ENCODE measurements at places on chromosomes 4 and X.

GRCh38 chr4:37157476-37158167, 86.9 kb upstream of the NWD2 start:
- ATAC-seq = peak; percentile 78

DNA sequence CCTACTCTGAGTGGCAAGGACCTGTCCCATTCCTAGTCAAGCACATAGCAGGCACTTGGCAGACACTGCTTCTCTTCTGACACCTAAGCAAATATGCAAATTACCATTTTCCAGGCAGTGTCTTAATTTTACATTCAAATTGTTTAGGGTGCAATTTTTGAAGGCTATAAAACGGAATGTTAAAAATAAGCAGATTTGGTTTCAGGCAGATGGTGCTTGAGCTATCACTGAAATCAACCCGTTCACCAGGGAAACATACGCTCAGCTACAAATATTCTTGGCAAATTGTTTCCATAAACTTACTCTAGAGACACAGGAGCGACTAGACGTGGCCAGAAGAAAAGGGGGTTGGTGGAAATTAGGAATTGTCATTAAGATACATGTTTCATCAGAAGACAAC, 45.7 kb downstream of the BEND2 start:
- no peak for ATAC-seq

DNA sequence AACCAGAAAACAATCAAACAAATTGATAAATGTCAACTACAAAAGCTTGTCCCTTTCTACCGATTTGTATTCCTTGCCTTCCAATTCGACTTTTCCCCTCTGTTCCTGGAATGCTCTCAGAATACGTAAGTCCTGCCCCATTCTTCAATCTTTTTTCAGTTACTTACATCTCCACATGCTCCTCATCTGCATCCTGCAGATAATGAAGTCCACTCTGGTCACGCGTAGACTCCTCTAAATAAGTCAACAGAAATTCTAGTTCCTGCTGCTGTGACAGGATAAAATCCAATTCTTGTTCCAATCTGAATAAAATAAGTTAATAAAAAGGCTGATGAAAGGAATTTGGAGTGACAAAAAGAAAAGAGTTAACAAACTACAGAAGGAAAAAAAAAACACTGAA, 34.4 kb upstream of the RBM41 start:
- ATAC-seq = no peak

DNA sequence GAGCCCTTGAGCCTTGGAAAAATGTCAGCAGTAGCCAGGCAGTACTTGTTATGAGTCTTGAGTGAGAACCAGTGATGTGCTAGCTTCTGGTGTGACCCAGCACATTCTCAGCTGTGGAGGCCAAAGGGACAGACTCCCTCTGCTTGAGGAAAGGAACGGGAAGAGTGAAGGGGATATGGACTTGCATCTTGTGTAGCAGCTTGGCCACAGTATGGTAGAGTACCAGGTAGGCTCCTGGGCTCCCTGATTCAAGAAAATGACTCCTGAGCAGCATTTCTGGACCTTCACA, 1601.9 kb upstream of the ADGRL3 start:
- no peak for ATAC-seq

GRCh38 chr4:4599481-4600275, 57.8 kb upstream of the STX18 start:
- ATAC-seq = no peak

DNA sequence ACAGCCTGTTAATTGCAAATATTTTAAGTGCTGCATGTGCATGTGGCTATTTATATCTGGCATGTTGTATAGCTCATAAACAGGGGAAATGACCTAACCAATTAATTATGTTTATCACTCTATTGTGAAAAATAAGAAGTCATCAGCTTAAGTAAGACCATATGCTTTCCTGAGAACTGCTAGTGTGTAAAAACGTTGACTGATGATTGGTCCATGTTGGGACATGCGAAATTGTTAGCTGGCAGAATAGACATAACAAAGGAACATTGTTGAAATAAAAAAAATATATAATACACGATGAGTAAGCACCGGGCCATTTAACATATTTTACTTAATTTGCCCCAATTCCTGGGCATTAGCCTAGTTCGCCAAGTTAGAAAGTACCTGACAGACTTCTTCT, 207.5 kb downstream of the ANK2 start:
- no peak for ATAC-seq

- no peak for ATAC-seq
These were observed 31.1 kb downstream of the SYTL4 start for GRCh38 chrX:100700809-100701208.

GRCh38 chrX:108811891-108812290, 75.5 kb upstream of the IRS4 start:
- no peak for ATAC-seq

- peak; percentile 54 for ATAC-seq
These were observed 119.4 kb downstream of the AKAP4 start for GRCh38 chrX:50081282-50081889.

DNA sequence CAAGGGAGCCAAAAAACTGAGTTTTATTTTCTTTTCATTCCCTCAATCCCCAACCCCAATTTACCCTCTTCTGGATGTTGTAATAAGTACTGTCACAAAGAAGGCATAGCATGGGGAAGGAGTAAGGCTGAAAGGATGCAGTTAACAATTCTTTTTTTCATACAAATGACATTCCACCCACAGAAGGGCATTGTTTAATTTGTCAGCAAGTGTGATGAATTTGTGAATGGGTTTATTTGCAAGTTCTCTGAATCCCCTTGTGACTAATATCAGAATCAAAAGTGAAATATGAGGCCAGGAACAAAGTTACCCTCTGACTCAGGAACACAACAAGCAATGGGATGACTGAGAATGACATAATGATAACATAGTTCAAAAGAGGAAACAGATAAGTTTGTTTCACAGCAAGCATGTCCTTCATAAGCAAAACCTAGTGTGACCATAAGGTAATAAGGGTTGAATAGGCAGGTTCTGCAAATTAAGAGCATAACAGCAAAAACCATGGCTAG, 2.1 kb downstream of the GEMIN8 start:
- ATAC-seq = no peak

GRCh38 chr4:5996641-5997040, 21.6 kb downstream of the C4orf50 start:
- ATAC-seq = no peak

DNA sequence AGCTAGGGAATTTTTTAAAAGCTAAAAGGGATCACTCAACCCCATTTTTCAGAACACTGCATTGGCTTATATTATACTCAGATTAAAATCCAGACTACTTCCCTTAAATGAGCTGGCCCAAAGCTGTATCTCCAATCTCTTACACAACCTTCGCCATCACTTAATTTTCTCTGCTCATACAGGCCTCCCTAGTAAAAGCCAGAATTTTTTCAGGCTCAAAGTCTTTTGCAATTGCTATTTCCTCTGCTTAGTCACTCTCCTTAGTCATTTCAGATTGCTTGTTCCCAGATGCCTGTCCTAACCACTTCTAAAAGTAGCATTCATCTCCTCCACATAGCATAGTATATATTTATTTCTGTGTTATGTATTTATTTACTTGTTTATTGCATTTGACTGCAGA, 1587.9 kb upstream of the ADGRL3 start:
- peak; percentile 32 for ATAC-seq

- ATAC-seq = no peak
These were observed 188.3 kb downstream of the SH3BGRL start for GRCh38 chrX:81390237-81390636.

DNA sequence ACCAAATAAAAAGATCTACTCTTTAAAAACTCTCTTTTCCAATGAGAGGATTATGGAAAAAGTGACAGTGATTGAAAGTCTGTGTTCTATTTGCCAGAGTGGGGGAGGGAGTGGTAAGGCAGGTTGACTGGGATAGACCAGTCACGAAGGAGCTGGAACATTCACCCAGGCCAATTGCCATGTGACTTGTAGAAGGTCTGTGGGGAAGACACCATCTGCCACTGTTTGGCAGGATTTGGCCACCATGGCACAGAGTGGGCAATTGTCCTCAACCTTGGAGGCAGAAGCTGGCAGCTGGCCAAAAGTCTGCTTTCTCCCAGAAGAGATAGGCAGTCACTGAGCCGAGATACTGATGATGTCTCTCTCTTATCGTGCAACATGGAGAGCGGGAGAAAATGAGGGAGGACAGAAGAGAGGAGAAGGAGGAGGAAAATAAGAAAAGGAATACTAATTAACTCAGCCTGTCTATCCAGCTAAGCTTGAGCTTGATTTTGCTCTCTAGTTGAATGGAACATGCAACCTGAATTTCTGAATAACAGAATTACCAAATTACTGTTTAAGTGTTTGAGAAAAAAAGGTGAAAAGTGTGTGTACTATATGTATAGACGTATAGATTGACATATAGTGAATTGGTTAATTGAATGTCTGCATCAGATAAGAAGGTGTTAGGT, 267.1 kb downstream of the ARHGAP24 start:
- no peak for ATAC-seq

DNA sequence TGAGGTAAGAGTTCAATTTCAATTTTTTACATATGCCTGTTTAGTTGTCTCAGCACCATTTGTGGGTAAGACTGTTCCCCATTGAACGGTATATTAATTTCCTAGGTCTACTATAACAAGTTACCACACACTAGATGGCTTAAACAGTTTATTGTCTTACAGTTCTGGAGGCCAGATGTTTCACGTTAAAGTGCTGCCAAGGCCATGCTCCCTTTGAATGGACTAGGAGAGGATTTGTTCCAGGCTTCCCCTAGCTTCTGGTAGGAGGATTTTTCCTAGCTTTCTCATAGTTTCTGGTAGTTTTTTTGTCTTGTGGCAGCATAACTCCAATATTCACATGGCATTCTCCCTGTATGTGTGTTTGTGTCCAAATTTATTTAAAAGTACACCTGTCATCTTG, 149.3 kb upstream of the CYSLTR1 start:
- ATAC-seq = no peak

GRCh38 chrX:97995834-97996233, 1112.1 kb downstream of the RPA4 start:
- ATAC-seq = no peak

DNA sequence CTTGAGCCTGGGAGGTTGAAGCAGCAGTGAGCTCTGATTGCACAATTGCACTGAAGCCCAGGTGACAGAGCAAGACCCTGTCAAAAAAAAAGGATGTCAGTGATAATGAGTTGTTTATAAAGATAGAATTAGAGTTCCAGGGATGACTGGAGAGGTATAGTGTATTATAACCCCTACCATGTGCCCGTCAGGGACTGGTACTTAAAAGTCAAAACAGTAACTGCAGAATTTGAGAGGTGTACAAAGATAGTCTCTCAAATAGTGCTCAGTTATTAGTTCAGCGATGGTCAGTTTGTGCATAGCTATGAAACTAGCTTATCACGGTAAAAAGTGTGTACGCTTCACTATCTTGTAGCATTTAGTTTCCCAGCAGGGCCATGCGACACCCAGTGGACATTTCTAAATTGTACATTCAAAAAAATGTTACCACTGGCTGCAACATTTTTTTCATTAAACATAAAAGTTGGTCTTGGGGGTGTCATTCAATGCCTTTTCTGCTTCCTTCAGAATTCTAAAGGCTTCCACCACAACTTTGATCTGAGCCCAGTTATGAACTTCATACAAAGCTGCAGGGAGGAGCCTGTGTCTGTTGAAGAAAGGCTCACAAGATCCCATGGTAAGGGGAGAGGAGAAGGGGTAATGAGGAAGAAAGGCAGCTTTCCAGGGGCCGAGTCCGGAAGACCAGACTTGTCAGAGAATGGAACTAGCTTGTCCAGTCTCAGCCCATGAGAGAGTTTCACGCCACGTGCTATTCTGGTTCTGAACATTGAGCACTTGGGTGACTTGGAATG, 9.2 kb upstream of the GYG2 start:
- no peak for ATAC-seq

GRCh38 chr4:22356987-22357596, 158.8 kb downstream of the ADGRA3 start:
- peak; percentile 29 for ATAC-seq

DNA sequence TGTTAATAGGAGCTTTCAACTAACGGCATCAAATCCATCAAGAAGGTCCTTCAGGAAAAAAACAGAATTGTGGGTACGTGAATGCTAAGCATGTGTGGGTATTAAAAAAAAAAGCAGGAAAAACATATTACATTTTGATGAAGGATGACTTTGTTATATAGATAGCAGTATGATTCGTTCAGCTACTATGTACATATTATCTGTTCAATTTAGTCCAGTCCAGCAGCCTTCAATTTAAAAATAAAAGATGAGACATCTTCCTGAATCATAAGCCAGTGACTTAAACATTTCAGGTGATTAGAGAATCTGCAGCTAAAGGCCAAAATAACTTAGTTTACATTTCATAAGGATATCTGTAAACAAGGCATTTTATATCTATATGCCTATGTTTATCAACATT, 63.4 kb downstream of the LCORL start:
- no peak for ATAC-seq

All from motor neuron (in vitro differentiated cells).